SHP77 treated with DMSO at 0.1 percent for 48 hours (cell line): ENCODE measurements at places on chromosomes 16 and 17.

DNA sequence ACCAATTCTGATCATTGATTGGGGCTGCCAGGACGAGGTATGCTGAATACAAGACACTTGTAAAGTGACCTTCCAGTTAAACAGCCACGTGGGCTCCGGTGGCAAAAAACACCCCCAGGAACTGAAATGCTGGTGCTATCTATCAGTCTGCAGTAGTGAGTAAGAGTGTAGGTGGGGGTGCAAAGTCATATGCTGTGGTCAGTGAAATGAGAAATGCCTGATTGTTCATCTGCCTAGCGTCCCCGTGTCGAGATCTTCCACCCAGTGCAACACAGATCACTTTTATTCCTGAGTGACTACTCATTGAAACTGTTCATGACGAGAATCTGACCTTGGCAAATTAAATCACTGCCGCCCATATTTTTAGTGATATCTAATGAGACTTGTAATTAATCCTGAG lies 806.5 kb upstream of the GOT2 start:
- no peak for DNase-seq

- DNase-seq: no peak
These were observed 5.9 kb upstream of the SLC13A2 start for GRCh38 chr17:28467456-28468025.

GRCh38 chr17:67531291-67531690 lies 154.2 kb downstream of the PITPNC1 start:
- no peak for DNase-seq

- no peak for DNase-seq
These were observed 12.1 kb downstream of the METRNL start for GRCh38 chr17:83091257-83092141.

DNA sequence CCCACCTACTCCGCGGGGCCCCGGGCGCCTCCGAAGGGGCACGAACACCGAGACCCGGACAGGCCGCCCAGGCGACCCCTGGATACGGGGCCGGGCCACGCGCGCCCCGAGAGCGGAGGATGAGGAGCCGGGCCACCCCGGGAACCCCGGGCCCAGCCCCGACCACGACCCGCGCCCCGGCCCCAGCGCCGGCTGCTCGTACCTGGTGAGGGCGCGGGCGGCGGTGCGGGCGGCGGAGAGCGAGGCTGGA lies 192 bp downstream of the FASN start:
- DNase-seq: no peak

GRCh38 chr16:6190776-6191175 lies 1093.2 kb upstream of the EEF2KMT start:
- no peak for DNase-seq

DNA sequence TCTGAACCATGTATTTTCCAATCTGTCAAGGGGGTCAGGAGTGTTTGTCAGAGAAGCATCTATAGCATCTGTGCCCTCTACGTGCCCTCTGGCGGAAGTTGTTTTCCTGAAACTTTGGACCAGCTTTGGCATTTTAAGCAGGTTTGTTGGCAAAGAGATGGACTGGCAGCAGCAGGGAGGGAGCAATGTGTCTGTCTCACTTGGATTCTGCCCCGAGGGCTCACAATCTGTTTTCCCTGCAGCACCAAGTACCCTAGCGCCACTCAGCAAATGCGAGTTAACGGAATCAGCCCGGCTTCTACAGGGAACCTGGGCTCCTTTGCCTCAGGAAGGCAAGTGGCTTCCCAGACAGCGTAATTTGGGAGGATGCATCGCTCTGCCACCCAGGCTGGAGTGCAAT lies 17.4 kb downstream of the DUSP14 start:
- no peak for DNase-seq

- DNase-seq: no peak
These were observed 36.7 kb upstream of the SREBF1 start for GRCh38 chr17:17873450-17873991.

- no peak for DNase-seq
These were observed 254.6 kb downstream of the HS3ST3A1 start for GRCh38 chr17:13346996-13347762.

DNA sequence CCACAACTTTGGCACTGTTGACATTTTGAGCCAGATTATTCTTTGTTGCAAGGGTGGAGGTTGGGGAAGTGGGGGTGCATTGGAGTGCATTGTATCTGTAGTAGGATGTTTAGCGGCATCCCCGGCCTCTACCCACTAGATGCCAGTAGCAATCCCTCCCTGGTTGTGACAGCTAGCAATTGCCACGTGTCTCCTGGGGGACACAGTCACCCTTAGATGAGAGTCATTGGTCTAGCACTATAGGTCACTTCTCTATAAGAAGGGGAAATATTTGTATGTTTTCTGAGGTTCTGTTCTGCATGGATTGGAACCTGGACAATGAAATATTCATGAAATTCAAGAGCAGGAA lies 32.4 kb downstream of the MSI2 start:
- no peak for DNase-seq

DNA sequence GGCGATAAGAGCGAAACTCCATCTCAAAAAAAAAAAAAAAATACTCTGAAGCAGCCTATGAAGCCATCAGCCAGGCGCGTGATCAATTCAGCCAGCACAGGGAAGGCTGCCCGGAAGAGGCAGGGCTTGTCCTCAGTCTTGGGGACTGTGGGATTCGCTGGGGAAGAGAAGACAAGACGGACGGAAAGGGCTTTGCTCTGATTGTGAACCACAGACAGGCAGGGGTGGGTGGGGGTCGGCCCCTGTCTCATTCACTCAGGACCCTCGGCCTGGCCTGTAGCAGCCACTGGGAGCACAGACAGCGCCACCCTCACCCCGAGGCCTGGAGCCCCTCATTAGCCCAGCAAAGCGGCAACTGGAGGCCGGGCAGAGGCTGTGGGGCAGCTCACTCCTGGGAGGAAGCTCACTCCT lies 37.2 kb downstream of the ABR start:
- no peak for DNase-seq

DNA sequence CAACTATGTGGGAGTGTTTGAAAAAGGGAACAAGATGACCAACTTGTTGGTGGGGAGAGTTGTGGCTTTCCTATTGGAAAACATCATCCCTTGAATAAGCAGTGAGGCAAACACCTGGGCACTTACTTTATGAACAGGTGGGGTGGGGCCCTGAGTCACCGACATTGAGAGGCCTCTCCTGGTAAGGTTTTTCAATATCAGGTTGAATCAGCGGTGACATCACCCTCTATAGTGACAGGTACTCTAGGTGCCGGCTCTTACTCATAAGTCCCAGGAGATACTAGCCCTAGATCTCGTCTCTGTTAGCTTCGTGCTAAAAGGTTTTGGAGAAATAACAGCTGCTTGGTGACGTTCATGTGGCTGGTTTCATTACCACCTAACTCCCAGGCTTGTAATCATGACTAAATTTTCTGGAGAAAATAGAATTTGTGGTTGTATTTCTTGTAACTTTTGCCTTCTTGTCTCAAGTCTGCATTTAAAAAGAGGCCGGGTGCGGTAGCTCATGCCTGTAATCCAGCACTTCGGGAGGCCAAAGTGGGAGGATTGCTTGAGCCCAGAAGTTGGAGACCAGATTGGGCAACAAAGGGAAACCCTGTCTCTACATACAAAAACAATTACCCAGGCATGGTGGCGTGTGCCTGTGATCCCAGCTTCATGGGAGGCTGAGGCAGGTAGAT lies 19.3 kb downstream of the CDH1 start:
- no peak for DNase-seq

DNA sequence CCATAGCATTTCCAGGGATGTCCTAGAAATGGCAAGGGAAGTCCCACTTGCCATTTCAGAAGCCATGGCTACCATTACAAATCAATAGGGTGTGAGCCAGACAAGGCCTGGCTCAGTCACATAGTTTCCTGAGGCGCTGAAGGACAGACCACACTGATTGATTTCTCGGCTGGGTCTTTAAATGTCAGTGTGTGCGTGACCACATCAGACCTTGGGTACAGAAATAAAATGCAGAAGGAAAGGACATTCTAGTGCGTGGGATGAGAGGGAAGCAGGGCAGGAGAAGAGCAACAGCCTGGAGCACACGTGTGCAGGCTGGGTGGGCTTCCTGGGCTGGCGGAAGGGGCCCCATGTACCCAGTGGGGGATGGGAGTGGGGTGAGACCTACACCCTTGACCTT lies 58.7 kb upstream of the LYRM9 start:
- DNase-seq: no peak

- no peak for DNase-seq
These were observed 118.7 kb upstream of the CDH5 start for GRCh38 chr16:66247516-66248481.
